RPMI8226 (cell line): ENCODE measurements at places on chromosomes 7 and 10.

DNA sequence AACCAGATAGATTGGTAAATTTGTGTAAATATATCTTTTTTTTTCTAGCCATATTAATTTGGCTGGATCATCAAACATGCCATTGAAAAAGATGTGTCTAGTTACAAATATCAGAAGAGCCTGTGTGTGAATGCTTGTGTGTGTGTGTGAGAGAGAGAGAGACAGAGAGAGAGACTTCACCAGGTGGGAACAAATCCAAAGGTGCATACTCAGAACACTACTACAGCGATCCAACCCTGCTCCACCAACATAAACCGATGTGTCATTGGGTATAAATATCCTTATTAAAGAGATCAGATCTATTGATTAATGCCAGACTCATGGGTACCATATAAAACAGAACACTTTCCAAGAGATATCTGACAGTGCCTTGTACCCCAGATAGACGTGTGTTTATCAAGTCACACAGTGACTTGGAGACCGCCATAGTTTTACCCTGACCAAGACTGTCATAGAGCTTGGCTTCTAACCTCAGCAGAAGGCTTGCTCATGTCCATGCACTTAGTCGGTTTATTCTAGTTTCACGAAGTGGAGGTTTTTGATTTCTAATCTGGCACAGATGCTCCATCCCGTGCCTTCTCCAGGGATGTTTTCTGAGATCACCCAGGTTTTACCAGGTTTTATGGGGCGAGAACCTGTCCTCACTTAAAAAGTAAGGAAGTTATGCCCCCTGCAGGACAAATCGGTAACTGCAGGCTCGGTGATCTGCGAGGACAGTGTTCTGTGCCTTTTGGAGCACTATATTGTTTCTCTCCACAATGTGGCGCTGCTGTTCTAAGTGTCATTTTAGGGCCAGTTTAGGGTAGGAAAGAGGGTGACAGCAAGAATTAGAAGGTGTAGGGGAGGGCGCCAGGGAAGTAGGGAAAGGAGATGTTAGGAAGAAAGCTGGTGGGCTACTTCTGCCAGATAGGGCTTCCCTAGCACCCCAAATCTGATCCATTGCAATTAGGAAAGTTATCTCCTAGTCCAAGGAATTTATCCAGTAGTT is 29.3 kb upstream of the WNT8B start:
- DNase-seq: peak; percentile 92

- no peak for DNase-seq
Measured at GRCh38 chr10:72174297-72174662, 41.5 kb upstream of the ANAPC16 start.

- no peak for DNase-seq
Measured at GRCh38 chr7:84231157-84231556, 36.6 kb upstream of the SEMA3A start.

- DNase-seq: no peak
Measured at GRCh38 chr10:60254776-60255175, 134.9 kb downstream of the ANK3 start.

DNA sequence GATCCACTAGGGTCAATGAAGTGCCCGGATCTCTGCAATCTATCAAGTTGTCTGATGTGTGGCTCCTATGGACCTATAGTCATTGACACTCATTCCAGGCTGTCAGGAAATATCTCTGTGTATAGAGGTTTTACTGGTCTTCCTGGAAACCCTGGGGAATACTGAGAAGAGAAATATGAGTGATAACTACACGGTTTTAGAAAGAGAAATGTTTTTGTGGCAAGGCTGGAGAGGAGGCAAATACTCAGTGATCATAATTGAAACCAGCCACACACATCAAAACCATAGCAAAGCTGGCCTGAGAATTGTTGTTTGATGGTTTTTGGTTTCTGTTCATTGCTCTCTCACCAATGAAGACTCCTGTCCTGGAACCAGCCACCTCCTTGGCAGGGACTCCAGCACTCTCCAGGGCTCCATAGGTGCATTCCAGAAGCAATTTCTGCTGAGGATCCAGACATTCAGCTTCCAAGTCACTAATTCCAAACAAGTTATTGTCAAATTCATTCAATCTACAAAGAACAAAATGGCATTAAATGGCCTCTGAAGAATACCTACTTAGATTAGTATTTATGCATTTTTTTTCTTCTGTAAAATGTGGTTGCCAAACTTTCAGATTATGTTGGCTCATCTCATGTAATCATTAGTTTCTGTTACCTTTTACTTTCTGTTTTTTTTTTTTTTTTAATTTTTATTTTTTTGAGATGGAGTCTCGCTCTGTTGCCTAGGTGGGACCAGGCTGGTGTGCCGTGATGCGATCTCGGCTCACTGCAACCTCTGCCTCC is 108.6 kb upstream of the ABI1 start:
- DNase-seq: no peak

- DNase-seq: no peak
Measured at GRCh38 chr7:23925088-23925487, 215.1 kb downstream of the STK31 start.

GRCh38 chr7:6508539-6508938 is 42.7 kb downstream of the GRID2IP start:
- no peak for DNase-seq

DNA sequence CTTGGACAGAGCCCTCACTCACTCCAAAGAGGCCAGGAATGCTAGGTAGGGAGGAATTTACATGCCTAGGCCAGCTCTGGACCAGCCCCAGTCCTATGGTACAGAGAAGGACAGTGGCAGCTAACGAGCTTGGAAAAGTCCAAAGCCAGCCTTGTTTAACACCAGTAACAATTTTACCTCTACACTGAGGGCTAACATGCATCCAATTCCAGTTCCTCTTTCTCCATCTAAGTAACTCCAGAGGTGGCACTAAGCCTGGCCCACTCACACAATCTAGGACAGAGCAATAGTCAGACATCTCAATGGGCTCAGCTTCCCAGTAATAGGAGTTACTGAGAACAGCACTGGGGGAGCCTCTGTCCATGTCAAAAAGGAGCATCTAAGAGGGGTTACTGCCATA is 5.7 kb upstream of the LCOR start:
- DNase-seq: no peak

DNA sequence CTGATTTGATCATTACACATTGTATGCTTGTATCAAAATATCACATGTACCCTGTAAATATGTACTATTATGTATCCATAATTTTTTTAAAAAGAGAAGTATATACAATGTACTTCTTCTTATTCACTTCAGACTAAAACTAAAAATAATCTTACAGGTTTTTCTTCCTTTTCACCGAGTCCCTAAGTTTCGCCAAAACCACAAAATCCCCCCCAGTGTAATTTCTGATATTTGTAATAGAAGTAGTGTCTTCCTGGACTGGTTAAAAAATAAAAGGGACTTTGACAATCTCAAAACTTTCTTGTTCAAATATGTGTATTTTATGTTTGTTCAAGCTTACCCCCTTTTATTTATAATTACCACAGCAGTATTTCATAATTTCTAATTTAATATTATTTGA is 23.9 kb downstream of the EPC1 start:
- DNase-seq: no peak

DNA sequence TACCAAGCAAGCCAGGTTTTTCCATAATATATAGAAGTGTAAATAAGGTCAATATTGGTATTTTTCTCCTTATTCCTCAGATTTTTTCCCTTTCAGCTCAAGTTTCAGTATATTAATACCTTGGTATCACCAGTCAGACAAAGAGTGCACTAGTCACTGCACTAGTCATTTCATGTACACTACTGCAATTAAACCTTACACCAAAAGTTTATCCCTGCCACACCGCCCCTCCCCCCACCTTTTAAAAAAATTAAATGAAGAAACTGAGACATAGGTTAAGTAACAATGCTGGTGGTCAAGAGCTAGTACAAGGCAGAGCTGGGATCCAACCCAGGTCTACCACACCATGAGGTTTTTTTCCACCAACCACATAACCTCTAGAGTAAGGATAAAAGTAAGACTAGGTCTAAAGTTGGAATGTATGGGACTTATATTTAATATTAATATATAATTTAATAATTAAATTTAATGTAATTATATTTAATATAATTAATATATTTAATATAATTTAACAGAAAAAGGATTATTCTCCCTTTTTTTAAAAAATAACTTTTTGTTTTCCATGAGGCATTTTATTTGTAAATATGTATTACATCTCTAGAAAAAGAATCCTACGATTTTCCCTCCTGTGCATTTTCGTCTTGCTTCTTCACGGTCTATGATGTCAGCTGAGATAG is 68.5 kb downstream of the NT5C2 start:
- DNase-seq: no peak

DNA sequence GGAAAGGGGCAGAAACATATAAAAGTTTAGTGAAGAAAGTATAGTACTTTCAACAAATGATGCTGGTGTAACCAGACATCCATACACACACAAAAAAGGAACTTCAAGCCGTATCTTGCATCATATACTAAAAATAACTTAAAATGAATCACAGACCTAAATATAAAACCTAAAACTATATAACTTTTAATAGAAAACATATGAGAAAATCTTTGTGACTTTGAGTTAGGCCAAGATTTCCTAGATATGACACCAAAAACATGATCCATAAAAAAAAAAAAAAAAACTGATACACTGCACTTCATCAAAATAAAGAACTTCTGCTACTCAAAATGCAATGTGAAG is 40.9 kb downstream of the NUDCD3 start:
- no peak for DNase-seq

DNA sequence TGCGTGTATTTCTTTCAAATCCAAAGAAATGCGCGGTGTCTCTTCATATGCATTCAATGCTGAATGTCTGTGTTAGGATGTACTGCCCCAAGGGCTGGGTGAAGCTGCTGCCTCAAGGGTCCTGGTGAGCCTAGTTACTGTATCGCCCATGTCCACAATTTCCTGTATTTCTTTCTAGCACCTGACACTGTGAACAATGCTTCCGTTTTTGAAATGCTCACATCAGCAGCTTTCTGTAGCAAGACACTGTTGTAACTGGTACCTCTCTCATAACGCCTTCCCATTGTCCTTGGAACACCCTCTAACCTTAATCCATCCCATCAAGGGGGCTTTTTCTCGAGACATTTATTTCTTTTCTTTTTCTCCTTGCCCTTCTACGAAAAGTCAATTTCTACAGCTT is 25.1 kb downstream of the NRP1 start:
- peak; percentile 30 for DNase-seq

DNA sequence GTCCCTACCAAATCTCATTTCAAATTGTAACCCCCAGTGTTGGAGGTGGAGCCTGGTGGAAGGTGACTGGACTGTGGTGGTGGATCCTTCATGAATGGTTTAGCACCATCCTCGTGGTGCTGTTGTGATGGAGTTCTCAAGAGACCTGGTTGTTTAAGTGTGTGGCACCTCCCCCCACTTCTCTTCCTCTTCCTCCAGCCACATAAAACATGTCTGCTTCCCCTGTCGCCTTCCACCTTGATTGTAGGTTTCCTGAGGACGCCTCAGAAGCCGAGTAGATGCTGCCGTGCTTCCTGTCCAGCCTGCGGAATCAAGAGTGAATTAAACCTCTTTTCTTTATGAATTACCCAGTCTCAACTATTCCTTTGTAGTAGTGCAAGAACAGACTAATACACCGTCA is 21.0 kb downstream of the GRB10 start:
- DNase-seq: no peak

DNA sequence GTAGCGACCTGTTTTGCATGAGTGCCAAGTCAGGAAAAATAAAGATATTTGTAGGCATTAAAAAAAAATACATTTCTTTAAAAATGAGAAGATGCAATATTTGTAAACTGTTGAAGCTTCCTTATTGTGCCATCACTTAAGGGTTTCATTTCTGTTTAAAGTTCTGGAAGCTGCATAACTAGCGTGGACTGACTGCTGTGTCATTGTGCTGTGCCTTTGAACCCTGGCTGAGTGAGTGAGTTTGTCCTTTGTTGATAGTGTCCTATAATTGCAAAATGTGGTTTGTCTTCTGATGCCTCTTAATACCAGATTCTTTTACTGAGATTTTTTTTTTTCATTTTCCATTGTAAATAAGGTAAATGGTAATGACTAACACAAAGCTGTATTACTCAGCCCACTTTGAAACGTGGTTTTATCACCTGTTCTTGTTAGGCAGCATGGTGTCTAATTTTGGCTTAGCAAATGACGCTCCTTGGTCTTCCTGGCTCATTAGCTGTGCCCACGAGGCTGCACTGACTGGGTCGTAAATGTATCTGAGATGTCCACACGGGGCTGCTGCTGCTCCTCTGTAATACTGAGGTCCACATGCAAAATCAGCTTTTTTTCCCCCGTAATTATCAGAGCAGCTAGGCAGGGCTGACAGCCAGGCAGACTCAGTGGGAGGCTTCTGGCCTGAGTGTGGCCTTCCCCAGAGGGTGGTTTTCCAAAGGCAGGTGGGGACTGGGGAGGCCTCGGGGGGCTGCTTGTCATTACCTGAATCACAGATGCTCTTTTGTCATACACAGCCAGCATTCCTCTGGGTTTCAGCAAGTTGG is 14.8 kb downstream of the ZSCAN25 start:
- no peak for DNase-seq

DNA sequence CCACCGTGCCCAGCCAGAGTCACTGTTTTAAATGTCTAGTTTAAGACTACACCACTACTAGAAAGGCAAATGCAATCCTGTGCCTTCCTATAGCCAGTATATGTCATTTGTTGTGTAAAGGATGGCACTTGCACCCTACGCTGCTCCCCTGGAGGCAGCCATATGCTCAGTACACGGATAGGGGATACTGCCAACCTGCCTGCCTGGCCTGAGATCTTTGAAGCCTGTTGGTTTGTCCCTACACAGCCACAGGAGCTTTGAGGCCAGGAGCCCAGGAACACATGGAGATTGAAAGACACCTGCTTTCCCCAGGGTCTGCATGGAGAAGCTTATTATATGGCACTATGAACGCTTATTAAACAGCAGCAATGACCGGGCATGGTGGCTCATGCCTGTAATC is 2.3 kb upstream of the SCRN1 start:
- no peak for DNase-seq

- no peak for DNase-seq
Measured at GRCh38 chr7:94059746-94060145, 55.6 kb upstream of the BET1 start.

- no peak for DNase-seq
Measured at GRCh38 chr10:104907521-104907920, 266.4 kb downstream of the SORCS3 start.

GRCh38 chr7:85851571-85852193 is 664.8 kb upstream of the SEMA3D start:
- DNase-seq: peak; percentile 15

- DNase-seq: peak; percentile 4
Measured at GRCh38 chr10:23294638-23295247, 49.9 kb downstream of the C10orf67 start.

GRCh38 chr10:31131251-31131650 is 99.6 kb upstream of the ZNF438 start:
- DNase-seq: no peak

GRCh38 chr10:31749301-31749700 is 179.3 kb downstream of the ARHGAP12 start:
- no peak for DNase-seq

GRCh38 chr7:13988731-13989125 is 738 bp downstream of the ETV1 start:
- DNase-seq: peak; percentile 40

GRCh38 chr7:158406801-158407200 is 180.8 kb downstream of the PTPRN2 start:
- DNase-seq: no peak

GRCh38 chr7:76066716-76067503 is 19.0 kb downstream of the MDH2 start:
- DNase-seq: no peak

GRCh38 chr10:27949528-27950241 is 49.2 kb downstream of the ODAD2 start:
- DNase-seq: no peak
